Peyer's patch (tissue), 4 donors: ENCODE measurements at places on chromosomes 2 and 18.
A peak's percentile ranks its signal among the peaks of the same experiment; 100 is the strongest.

DNA sequence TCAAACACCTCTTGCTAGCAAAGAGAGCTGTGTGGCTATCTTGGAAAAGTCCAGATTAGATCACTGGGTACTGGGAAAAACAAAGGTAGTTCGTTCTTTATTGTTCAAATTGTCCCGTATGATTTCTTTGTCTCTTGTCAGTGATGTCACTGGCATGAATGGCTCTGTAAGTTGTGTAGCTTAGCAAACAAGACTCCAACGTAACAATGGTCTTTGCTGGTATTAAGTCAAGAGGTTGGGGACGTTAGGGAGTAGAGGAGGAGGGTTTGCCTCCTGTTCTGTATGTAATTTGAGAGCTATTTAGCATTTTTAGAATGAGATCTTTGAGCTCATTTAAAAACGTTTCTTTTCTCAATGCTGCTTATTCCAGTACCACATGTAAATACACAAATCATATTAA, 216.5 kb upstream of the SP5 start:
- no peak for DNase-seq

GRCh38 chr18:59577386-59577655, 119.9 kb downstream of the CCBE1 start:
- DNase-seq, result no peak

DNA sequence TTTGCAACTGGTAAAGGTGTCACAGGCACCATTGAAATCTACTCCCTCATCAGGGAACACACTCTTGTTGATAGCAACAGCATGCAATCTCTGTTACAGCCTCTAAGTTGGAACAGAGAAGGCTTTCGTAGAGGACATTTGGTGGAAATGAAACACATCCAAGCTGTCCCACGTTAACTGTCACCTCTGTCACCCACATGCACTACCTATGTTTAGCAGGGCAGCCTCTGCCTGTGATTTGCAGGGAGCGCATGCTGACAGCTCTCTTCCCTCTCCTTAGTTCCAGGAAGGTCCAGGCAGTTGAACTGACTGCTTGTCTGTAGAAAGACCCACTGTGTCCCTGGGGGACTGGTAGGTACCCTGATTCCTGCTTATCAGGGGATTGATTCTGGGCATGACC, 306.8 kb downstream of the GBX2 start:
- no peak for DNase-seq

DNA sequence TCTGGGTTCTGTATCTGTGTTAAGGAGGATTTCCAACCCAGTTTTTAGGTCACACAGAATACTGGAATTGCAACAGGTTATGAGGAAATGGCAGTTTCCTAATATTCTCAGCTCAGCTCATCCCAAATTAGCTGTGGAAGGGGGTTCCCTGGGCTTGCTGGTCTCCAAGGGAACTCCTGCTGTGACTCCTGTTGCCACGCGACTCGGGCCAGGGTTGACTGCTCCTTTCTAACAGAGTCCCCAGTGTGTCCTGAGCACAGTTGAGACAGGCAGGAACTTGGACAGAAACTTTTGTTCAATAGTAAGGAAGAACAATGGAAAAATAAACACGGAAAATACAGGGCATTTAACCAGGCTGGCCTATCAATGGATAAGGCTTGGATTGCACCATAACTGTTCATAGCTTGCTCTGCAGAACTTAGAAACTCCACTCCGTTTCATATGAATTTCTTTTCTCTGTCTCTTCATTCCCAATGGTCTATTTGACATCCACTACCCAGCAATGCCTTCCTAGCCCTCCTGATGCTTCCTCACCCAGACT, 3.8 kb upstream of the ROCK2 start:
- DNase-seq, result no peak

DNA sequence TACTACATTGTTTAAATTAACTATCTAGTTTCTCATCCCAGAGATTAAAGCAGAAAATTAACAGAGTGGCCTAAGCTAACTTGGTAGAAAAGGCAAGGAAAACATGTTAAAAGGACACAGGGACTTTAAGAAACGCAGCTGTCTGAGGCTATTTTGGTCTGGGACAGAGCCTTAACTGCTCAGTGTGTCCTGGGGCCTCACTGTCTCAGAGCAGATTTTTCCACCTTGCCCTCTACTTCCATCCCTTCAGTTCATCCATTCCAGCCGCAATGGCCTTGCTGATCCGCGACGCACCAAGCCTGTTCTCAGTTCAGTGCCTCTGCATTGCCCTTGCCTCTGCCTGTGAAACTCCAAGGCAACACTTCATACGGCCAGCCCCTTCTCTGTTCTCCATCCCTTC, 114.9 kb upstream of the OSR1 start:
- no peak for DNase-seq

DNA sequence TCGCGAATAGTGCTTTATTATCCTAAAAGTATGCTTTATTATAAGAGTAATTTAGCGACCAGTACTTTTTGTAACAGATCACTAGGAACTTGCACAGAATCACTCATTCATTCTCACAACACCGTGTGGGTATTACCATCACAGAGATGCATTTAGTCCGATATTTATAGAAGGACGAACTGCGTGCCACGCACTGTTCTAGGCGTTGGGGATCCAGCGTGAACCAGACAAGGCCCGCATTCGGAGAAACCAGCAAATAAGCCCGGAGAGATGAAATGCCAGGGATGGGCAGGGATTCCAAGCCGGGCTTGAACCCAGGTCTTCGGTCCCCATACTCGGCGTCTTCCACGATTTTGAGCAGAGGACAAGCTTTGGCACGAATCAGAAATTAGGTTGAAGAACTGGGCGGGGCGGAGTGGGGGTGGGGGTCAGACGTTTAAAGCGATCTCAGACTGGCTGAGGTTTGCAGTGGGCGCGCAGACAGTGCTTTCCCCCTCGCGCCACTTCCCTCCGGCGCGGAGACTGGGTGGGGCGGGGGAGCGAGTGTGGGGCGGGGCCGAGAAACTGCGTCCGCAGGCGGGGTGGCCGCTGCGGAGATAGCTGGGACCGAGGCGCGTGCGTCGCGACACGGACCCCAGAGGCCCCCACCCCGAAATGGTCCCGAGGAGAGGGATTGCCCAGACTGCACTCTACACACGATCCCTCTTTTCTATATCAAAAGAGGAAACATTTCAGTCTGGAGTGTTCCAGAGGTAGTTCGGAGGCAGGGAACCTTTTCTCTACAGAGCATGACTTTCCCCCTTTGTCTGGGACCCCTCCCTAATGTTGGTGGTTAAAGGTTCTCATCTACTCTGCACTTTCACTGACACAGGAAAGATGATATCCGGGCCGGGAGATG, 1.1 kb upstream of the CXCR4 start:
- DNase-seq, result peak; percentile 74

DNA sequence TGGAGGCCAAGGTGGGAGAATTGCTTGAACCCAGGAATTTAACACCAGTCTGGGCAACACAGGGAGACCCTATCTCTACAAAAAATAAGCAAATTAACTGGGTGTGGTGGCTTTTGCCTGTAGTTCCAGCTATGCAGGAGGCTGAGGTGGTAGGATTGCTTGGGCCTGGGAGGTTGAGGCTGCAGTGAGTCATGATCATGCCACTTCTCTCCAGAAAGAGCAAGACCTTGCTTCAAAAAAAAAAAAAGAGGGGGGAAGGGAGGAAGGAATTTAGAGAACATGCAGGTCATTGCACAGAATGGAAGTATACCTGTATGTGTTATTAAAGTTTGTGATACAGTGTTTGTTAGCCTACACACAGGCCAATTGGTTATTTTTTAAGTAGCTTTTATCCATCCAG, 25.8 kb downstream of the PKP4 start:
- no peak for DNase-seq

GRCh38 chr2:69390471-69390870, 3.4 kb upstream of the GFPT1 start:
- DNase-seq, result no peak

- no peak for DNase-seq
Measured at GRCh38 chr2:119240311-119241204, 16.9 kb downstream of the STEAP3 start.

DNA sequence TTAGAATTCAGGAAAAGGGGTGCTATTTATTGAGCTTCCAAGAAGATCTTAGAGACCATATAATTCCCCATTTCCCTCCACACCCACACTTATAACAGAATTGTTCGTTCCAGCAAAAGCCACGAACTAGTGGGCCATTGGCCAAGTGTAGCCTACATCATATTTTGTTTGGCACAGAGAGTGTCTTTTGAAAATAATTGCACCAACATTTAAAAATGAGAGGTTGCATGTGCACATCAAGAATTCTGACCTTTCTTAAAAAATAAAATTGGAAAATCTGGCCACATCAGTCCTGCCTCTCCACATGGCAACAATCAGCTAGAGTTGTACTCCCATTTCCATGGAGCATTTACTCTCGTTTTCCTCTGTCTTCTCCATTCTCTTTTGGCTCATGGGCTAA, 655.5 kb upstream of the FANCL start:
- no peak for DNase-seq

- no peak for DNase-seq
Measured at GRCh38 chr2:45435316-45435715, 175.8 kb downstream of the SRBD1 start.

- DNase-seq, result no peak
Measured at GRCh38 chr2:8437949-8438400, 243.9 kb upstream of the ID2 start.
